Glomerular endothelial cell (primary cell): ENCODE measurements at places on chromosomes 16 and 17. TPM values are rescaled to one million over a fixed set of nuclear protein-coding genes. Genes with fewer than 3 reads are reported as not detected.

The AATK gene
- 7.3 and 8.9 TPM in 2 replicates for total RNA-seq

The ACSM5 gene
- total RNA-seq: 0.24 TPM in 1 of 2 replicates, not detected in the other

The SULT1A4 gene
- 2.9 and 5.5 TPM in 2 replicates for total RNA-seq

The PRR15L gene
- not detected in 2 replicates for total RNA-seq

The CDH5 gene
- 1,376 and 1,752 TPM in 2 replicates for total RNA-seq

The SLC5A10 gene
- total RNA-seq: not detected in 2 replicates

The ZNF207 gene
- 130 and 142 TPM in 2 replicates for total RNA-seq

The KCNH6 gene
- not detected in 2 replicates for total RNA-seq

The SUPT4H1 gene
- 45.0 and 45.8 TPM in 2 replicates for total RNA-seq

The CCDC182 gene
- not detected in 2 replicates for total RNA-seq

The TP53I13 gene
- 39.3 and 52.2 TPM in 2 replicates for total RNA-seq

The ACAP1 gene
- total RNA-seq: 53.1 TPM in 1 of 2 replicates, not detected in the other

The NPIPA2 gene
- 0.47 and 5.0 TPM in 2 replicates for total RNA-seq

The HBM gene
- not detected in 2 replicates for total RNA-seq

The ECI1 gene
- total RNA-seq: 37.2 and 37.6 TPM in 2 replicates

The CTRB2 gene
- total RNA-seq: not detected in 2 replicates

The CDH3 gene
- 0.53 and 8.6 TPM in 2 replicates for total RNA-seq

The SP2 gene
- 4.3 and 11.5 TPM in 2 replicates for total RNA-seq

The ZNF423 gene
- 1.8 and 3.4 TPM in 2 replicates for total RNA-seq

The MYO15B gene
- total RNA-seq: 5.6 and 10.6 TPM in 2 replicates

The KRT39 gene
- total RNA-seq: not detected in 2 replicates

The GJD3 gene
- 1.1 and 3.6 TPM in 2 replicates for total RNA-seq

The ABCA8 gene
- 0.12 TPM in 1 of 2 replicates, not detected in the other for total RNA-seq

The KCNH4 gene
- total RNA-seq: 0.05 and 0.70 TPM in 2 replicates

The INCA1 gene
- 0.39 and 0.76 TPM in 2 replicates for total RNA-seq

The NOG gene
- total RNA-seq: 12.1 and 64.4 TPM in 2 replicates

The CCL22 gene
- total RNA-seq: 0.15 TPM in 1 of 2 replicates, not detected in the other

The GRAPL gene
- total RNA-seq: 5.7 and 58.6 TPM in 2 replicates

The SGSM2 gene
- total RNA-seq: 42.2 and 61.4 TPM in 2 replicates

The MILR1 gene
- 4.5 and 6.0 TPM in 2 replicates for total RNA-seq

The SLC16A13 gene
- total RNA-seq: 6.6 and 7.9 TPM in 2 replicates

The SEPTIN1 gene
- total RNA-seq: 0.47 TPM in 1 of 2 replicates, not detected in the other

The MT1A gene
- 16.4 TPM in 1 of 2 replicates, not detected in the other for total RNA-seq

The AKAP1 gene
- total RNA-seq: 17.5 and 19.4 TPM in 2 replicates

The CEP295NL gene
- 1.0 and 3.7 TPM in 2 replicates for total RNA-seq

The PLD6 gene
- 2.0 and 2.3 TPM in 2 replicates for total RNA-seq

The SLC5A11 gene
- 0.29 TPM in 1 of 2 replicates, not detected in the other for total RNA-seq

The MYH8 gene
- not detected in 2 replicates for total RNA-seq

The NTHL1 gene
- total RNA-seq: 22.6 and 30.5 TPM in 2 replicates

The HSPB9 gene
- not detected in 2 replicates for total RNA-seq

The CCL1 gene
- total RNA-seq: not detected in 2 replicates

The STRADA gene
- total RNA-seq: 23.3 and 34.2 TPM in 2 replicates

The TIMP2 gene
- total RNA-seq: 278 and 322 TPM in 2 replicates

The MSLN gene
- 2.1 and 2.4 TPM in 2 replicates for total RNA-seq

The ITGAD gene
- total RNA-seq: not detected in 2 replicates

The SEZ6L2 gene
- 6.9 and 9.8 TPM in 2 replicates for total RNA-seq

The NGFR gene
- not detected in 2 replicates for total RNA-seq

The TMIGD1 gene
- total RNA-seq: not detected in 2 replicates
